ENCODE measurements at places on chromosomes 1 and 21.

GRCh38 chr1:169604781-169605560, 18.7 kb upstream of the F5 start:
- DNase-seq, result no peak

- DNase-seq, result no peak
Observed at GRCh38 chr1:150066838-150067183, 765 bp upstream of the VPS45 start.

DNA sequence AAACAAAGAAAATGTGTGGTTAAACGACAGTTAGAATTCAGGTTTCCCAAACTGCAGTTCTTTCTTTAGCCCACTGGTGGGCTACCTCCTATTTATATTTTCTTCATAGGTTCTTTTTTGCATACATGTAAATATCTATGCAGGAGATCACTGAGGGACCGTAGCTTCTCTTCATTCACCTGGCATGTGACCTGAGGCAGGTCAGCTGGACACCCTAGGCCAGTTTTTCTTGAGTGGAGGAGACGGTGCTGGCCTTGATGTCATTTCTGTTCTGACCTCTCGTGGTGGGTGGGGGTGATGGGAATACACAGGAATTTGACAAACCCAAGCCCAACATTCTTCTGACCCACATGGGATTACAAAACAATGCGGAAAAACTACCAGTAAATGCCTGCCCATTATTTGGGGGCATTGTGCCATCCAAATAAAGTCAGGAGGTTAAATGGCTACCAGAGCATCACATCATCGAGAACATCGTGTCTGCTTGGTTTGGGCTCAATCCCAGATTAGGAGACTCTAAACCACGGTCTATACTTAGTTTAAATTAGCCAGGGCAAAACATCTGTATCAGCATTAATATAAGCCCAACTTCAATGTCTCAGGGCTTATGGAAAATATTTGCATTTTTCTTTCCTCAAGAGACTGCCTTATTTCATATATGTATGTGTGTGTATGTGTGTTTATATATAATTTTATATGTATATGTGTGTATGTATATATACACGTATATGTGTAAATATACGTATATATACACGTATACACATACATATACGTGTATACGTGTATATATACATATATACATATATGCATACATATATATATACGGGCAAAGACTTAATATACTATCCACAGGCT, 7.4 kb upstream of the IRF2BP2 start:
- DNase-seq, result no peak

DNA sequence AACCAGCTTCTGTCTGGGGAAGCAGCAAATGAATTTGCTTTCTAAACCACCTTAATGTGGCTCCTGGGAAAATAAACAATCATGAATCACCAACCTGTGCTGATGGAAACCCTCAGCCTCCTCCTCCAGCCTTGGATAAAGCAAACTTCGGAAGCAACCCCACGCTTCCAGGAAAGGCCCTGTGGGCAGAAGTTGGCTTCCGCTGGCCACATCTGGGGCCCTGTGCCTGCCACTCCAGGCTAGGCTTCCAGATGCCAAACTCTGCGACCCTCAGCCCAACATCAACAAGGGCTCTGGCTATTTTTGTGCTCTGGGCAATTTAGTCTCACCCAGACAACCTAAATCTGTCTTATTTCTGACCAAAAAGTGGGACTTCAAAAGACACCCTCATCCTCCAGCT, 6.2 kb upstream of the OXCT2 start:
- no peak for DNase-seq

GRCh38 chr1:10105484-10105883, 72.7 kb downstream of the UBE4B start:
- no peak for DNase-seq

- DNase-seq, result no peak
Observed at GRCh38 chr1:80594013-80594412, 1206.7 kb upstream of the ADGRL2 start.

DNA sequence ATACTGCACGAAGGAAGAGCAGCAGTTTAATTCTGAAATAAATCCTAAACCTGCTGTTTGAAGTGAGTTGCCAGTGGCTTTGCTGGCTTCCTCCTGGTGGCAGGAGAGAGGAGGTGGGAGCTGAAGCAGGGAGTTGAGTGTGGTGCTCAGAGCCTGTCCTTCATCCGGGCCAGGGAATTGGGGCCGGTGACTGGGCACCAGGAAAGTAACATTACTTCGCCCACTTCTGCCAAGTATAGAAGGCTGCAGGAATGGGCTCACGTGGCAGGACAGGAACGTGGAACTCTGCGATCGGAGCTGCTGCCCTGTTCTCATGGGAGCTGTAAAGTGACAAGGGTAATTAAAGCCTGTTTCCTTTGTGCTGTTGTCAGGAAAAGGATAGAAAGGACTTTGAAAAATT, 8.7 kb downstream of the TOR3A start:
- DNase-seq, result no peak

DNA sequence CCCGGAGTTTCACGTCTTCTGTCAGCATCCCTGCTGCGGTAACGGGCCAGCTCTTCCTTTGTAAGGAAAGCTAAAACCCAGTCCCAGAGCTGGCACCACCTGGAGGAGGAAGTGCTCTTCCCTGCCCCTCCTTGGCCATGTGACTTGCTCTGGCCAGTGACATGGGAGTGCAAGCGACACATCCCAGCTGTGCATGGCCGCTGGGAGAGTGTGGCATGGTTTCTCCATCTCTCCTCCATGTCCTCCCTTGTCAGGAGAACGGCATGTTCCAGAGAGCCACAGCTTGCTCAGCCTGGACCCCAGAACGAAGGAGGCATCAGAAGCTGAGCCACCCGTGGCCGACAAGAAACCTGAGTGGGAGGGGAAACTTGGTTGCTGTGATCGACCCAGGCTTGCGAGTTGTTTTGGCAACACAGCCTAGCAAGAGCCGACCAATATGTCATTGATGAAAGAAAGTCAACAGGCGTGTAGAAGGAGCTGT, 2.7 kb upstream of the PRXL2B start:
- DNase-seq, result no peak

GRCh38 chr1:187018291-187018690, 189.5 kb downstream of the PLA2G4A start:
- no peak for DNase-seq

GRCh38 chr1:202964791-202965410, 2.2 kb downstream of the CYB5R1 start:
- no peak for DNase-seq

DNA sequence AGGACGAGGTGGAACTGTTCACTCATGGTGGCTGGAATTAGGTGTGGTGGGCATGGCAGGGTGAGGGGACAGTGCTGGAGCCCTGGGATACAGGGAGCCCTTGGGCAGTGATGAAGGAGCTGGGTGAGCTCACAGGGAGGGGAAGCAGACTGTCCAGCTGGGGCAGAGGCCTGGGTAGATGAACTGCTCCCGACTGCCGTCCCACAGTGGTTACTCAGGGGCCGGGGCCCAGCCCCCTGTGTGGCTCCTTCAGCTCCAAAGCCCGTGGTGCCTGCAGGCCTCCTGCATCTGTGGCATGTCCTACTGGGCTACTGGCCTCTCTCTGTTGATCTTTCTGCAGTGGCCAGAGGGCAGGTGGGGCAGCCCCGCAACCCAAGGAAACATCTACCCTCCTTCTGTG, 661.1 kb downstream of the NPHP4 start:
- no peak for DNase-seq

DNA sequence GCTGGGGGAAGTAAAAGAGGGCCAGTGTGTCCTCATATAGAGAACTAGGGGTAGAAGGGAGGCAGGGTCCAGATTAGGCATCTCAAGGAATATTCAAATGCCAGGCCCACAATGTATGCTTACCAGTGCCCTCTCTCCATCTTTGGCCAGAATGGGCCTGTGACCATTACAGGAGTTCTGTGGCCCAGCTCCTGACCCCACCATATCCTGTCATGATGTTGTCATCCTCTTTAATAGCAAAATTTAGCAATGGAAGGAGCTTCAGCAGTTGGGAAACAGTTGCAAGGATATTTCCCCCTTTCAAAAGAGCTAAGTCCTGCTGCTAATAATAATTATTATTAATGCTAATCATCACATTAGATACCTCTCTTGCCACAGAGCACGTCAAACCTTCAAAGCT, 49.3 kb upstream of the JUN start:
- no peak for DNase-seq

DNA sequence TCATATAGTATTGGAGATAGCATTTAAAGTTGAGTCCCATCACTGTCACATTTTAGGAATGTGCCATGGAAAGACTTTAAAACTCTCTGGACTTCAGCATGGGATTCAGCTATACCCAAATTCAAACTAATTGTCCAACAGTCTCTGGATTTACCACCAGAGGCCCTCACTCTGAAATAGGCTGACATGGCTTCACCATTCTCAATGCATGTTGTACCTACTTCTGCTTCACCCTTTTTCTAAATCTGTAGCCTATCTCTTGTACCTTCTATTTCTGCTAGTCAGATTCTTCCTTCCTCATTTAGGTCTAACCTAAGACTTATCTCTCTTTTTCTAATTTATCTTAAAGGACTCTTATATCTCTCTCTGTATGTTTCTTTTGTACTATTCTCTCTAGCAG, 512.7 kb upstream of the ZRANB2 start:
- no peak for DNase-seq

- DNase-seq, result no peak
Observed at GRCh38 chr21:38804789-38805327, 871 bp upstream of the ETS2 start.

DNA sequence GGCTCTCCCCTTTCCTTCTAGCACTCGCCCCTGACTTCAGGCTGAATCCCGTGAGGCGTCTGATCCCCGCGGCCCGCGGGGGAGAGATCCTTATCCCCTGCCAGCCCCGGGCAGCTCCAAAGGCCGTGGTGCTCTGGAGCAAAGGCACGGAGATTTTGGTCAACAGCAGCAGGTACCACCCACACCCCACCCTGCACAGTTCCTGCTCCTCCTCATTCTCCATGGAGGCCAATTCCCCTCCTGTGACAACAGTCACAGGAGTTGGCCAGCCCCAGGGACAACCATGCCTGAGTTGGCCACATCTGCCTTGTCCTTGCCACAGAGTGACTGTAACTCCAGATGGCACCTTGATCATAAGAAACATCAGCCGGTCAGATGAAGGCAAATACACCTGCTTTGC, 20.0 kb downstream of the TMEM81 start:
- DNase-seq, result no peak

GRCh38 chr1:157961805-157962762, 31.4 kb upstream of the KIRREL1 start:
- DNase-seq, result no peak

- DNase-seq, result no peak
Observed at GRCh38 chr1:203934027-203934426, 72.6 kb downstream of the SNRPE start.

- DNase-seq, result no peak
Observed at GRCh38 chr1:230191855-230192254, 124.8 kb downstream of the GALNT2 start.

DNA sequence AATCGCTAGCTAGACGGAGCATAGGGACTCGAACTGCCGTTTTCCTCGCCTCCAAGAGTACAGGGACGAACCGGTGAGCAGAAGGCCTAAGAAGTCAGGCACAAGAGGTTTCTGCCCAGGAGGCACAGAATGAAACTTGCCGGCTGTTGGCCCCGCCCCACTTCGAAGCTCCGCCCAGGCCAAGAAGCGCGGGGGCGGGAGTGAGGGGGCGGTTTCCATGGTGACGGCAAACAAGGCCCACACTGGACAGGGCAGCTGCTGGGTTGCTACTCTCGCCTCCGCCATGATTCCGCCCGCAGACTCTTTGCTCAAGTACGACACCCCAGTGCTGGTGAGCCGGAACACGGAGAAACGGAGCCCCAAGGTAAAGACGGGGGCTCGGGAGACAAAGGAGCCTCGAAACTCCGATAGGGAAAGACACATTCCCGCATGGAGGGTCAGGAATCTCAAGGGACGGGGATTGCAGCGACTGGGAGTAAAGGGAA, at the start of gene DNALI1:
Gene DNALI1, plus strand, starts transcription at position 229 of the 485 bp plus-strand sequence. Its CDS starts 55 bp downstream, at position 284.
- no peak for DNase-seq

- DNase-seq, result no peak
Observed at GRCh38 chr1:201788296-201788695, 40.7 kb upstream of the IPO9 start.

GRCh38 chr1:17470021-17470799, 30.7 kb upstream of the RCC2 start:
- DNase-seq, result no peak

- no peak for DNase-seq
Observed at GRCh38 chr1:174712541-174712940, 264.8 kb downstream of the GPR52 start.

- DNase-seq, result peak; percentile 96
Observed at GRCh38 chr1:203795441-203796235, at the start of the genes ZBED6 and ZC3H11A. TSS of gene ZBED6 (plus strand) at chr1:203795623. CDS start at chr1:203797523, 1,900 bp downstream. TSS of gene ZC3H11A (plus strand) at chr1:203795623. CDS start at chr1:203817071, 21,448 bp downstream.

DNA sequence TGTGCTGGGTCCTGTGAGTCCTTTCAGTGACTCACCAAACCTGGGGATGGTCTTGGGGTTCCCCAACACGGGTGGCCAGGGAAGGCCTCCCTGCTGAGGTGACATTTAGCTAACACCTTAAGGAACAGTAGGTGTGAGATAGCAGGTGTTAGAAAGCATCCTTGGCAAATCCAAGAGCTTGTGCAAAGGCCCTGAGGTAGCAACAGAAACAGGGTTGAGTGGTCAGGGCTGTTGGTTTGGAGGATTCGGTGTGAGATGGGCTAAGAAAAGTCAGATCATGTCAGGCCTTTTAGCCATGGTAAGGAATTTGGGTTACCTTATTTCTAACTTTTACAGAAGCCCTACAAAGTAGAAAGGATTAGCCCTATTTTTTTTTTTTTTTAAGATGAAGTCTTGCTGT, 343.0 kb downstream of the CAMTA1 start:
- DNase-seq, result no peak

GRCh38 chr1:227673441-227673840, 61.7 kb downstream of the JMJD4 start:
- no peak for DNase-seq

DNA sequence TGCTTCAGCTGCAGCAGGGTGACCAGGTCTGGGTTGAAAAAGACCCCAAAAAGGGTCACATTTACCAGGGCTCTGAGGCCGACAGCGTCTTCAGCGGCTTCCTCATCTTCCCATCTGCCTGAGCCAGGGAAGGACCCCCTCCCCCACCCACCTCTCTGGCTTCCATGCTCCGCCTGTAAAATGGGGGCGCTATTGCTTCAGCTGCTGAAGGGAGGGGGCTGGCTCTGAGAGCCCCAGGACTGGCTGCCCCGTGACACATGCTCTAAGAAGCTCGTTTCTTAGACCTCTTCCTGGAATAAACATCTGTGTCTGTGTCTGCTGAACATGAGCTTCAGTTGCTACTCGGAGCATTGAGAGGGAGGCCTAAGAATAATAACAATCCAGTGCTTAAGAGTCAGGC, 2.9 kb downstream of the C1QA start:
- DNase-seq, result peak; percentile 25

- DNase-seq, result no peak
Observed at GRCh38 chr1:53567851-53568250, 108.7 kb downstream of the DMRTB1 start.

- DNase-seq, result no peak
Observed at GRCh38 chr1:201183753-201184152, 6.9 kb upstream of the IGFN1 start.

GRCh38 chr21:38905752-38906151, 100.0 kb downstream of the ETS2 start:
- DNase-seq, result no peak

- DNase-seq, result no peak
Observed at GRCh38 chr1:8578132-8578877, 239.1 kb downstream of the RERE start.
